Aortic smooth muscle cell (primary cell): ENCODE measurements at places on chromosomes 16 and 17. TPM values are rescaled to one million over a fixed set of nuclear protein-coding genes. Genes with fewer than 3 reads are reported as not detected.

KRTAP9-2 gene
- total RNA-seq = not detected in 2 replicates

CCDC154 gene
- 0.26 and 0.37 TPM in 2 replicates for total RNA-seq

CCL4 gene
- total RNA-seq = not detected in 2 replicates

KRTAP4-5 gene
- total RNA-seq = not detected in 2 replicates

GLIS2 gene
- 2.6 and 4.1 TPM in 2 replicates for total RNA-seq

ALOX15B gene
- not detected in 2 replicates for total RNA-seq

OTOP3 gene
- total RNA-seq = not detected in 2 replicates

KRT13 gene
- not detected in 2 replicates for total RNA-seq

IKZF3 gene
- total RNA-seq = not detected in 2 replicates

MYO15A gene
- 0.99 and 1.6 TPM in 2 replicates for total RNA-seq

TP53TG3E gene
- total RNA-seq = not detected in 2 replicates

DNAI2 gene
- total RNA-seq = not detected in 2 replicates

CLCN7 gene
- total RNA-seq = 60.4 and 81.6 TPM in 2 replicates

GABARAPL2 gene
- 38.8 and 52.6 TPM in 2 replicates for total RNA-seq

KCNH6 gene
- total RNA-seq = not detected in 2 replicates

CDH3 gene
- total RNA-seq = not detected in 2 replicates

ZNF385C gene
- total RNA-seq = not detected in 2 replicates

DLX4 gene
- not detected in 2 replicates for total RNA-seq
